Nucleus accumbens (tissue), 56 donors: ENCODE measurements at places on chromosomes 16 and 17.

DNA sequence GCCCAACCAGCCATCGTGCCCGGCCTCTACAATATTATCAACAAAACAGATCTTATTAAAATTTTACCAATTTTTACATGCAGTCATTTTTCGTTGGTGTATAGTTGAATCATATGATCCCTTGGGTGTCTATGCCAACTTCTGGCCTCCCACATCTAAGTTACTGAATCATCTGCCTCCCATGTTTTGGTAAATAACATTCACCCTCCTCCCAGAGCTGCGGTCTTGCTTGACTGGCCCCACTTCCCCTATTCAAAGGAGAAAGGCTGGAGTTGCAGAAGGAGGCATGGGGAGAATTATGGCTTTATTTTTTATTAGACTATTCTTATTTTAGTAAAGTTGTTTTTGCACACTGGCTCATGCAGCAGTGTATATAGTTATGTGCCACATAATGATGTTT lies 18.5 kb upstream of the CCL23 start:
- no peak for DNase-seq

DNA sequence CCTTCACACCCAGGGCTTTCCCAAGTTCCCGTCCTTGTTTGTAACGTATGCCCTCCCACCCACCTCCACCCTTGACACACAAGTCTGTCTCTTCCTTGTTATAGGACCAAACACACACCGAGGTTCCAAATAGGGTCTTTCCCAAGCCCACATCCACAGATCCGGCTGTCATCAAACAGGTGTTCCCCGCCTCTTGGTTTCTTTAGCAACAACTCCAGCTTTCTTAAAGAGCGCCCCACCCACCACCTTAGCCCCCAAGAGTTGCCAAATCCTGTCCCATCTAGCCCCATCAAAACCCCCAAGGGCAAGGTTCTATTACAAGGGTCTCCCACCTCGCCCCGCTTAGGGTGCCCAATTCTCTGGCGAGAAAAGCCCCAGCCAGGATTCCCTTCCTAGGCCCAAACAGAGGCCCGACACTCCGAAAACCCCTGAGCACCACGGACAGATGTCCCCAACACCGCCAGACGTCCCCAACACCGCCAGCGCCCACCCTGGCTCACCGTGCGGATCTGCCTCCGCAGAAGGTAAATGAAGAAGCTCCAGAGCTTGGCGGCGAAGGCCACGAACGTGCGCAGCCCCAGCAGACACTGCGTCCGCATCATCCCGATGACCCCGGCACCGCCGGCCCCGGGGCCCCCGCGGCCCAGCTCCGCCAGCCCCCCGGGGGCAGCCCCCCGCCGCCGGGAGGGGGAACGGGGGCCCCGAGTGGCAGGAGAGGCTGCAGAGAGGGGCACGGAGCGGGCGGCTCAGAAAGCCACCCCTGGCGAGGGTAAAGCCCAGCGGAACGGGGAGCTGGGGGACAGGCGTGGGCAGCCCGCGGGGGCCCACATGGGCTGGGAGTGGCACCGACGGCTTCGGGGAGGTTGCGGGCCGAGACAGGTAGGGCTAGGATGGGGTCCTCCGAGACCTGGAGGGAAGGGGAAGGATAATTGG lies 573 bp downstream of the CTDNEP1 start:
- no peak for DNase-seq

GRCh38 chr16:15644267-15644961 lies 1.5 kb upstream of the MARF1 start:
- DNase-seq: no peak

- DNase-seq: no peak
These were observed 222.9 kb downstream of the PRKCA start for GRCh38 chr17:66525338-66525737.

DNA sequence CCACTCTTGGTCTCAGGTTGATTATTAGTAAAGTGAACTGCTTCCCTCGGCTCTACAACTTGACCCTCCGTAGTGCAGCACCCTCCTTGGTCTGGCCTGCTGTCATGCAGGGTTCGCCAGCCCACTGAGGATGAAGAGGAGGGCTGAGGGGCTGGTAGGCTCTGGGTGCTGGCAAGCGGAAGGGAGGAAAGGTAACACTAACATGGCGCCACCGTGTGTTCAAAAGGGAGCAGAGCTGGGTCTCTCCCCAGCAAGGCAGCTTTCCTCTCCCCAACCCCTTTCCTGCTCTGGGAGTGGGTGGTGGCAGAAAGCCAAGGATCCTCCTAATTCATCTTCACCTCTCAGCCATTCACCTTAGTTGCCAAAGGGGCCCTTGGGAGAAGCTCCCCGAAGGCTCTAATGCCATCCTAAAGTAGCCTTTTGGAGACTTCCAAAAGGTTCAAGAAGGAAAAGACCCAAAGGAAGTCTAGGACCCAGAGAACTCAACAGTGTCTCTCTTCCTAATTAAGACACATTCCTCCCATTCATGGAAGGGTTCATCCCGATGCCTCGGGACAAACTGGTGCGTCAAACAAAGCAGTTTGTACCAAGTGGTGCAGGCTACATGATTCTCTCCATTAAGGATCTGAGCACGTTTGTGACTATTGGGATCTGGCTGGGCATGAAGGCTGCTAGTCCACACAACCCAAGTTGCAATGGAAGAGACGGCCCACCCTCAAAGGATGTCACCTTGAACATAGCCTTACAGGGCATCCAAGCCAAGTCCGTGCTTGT lies 90.8 kb upstream of the TOB1 start:
- peak; percentile 38 for DNase-seq

GRCh38 chr17:70621566-70621965 lies 452.2 kb downstream of the KCNJ2 start:
- DNase-seq: no peak

GRCh38 chr17:15890279-15890892 lies 54.5 kb upstream of the ADORA2B start:
- DNase-seq: no peak

DNA sequence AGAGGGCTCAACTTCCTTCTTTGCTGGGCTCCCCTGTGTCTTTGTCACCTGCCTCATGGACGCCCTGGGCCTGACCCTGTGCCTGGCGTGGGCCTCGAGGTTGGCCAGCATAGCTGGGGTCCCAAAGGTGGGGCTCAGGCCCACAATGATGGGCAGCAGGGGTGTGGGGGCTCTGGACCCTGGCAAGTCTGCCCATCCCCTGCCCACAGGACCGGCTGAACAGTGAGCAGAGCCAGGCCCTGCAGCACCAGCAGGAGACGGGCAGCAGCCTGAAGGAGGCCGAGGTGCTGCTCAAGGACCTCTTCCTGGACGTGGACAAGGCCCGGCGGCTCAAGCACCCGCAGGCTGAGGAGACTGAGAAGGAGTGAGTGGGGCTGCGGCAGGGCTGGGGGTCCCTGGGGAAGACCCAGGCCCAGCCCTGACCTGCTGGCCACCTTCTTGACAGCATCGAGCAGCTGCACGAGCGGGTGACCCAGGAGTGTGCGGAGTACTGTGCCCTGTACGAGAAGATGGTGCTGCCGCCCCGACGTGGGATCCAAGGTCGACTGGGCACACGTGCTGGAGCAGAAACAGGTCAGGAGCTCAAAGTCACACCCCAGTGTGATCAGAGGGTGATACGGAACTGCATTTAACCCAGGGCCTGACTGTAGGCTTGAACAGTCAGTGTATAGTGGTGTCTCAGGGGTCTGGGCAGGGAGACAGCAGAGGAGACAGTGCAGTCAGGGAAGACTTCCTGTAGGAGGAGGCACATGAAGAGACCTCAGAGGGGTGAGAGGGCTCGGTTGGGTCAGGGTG lies 3.8 kb downstream of the EVPLL start:
- no peak for DNase-seq

GRCh38 chr16:779561-779960 lies 8.6 kb downstream of the RPUSD1 start:
- DNase-seq: no peak

GRCh38 chr16:88882358-88883030 lies 16.0 kb upstream of the PABPN1L start:
- DNase-seq: no peak

GRCh38 chr16:24580665-24581064 lies 41.3 kb downstream of the RBBP6 start:
- DNase-seq: no peak

GRCh38 chr17:78651554-78651953 lies 74.4 kb upstream of the DNAH17 start:
- no peak for DNase-seq
